ENCODE measurements at places on chromosomes 16 and 17. TPM values are rescaled to one million over a fixed set of nuclear protein-coding genes. Genes with fewer than 3 reads are reported as not detected.

DNA sequence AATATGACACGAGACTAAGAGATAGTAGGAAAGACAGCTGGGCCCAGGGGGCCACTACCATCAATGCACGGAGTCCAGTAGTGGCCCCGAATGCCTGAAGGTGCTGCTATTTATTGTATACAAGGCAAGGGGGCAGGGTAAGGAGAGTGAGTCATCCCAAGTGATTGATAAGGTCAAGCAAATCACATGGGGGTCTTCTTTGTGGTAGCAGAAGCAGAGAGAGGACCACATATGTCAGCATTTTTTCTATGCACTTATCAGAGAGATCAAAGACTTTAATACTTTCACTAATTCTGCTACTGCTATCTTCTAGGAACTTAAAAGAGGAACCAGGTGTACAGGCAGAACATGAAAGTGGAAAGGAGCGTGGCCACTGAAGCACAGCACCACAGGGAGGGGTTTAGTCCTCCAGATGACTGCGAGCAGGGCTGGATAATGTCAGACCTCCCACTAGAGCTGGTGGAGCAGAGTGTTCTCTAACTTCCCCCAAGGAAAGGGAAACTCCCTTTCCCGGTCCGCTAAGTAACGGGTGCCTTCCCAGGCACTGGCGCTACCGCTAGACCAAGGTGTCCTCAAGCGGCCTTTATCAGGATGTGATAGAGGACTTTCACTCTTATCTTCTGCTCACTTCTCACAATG, 26.4 kb upstream of the ARL4D start:
- DNase-seq: no peak

DNA sequence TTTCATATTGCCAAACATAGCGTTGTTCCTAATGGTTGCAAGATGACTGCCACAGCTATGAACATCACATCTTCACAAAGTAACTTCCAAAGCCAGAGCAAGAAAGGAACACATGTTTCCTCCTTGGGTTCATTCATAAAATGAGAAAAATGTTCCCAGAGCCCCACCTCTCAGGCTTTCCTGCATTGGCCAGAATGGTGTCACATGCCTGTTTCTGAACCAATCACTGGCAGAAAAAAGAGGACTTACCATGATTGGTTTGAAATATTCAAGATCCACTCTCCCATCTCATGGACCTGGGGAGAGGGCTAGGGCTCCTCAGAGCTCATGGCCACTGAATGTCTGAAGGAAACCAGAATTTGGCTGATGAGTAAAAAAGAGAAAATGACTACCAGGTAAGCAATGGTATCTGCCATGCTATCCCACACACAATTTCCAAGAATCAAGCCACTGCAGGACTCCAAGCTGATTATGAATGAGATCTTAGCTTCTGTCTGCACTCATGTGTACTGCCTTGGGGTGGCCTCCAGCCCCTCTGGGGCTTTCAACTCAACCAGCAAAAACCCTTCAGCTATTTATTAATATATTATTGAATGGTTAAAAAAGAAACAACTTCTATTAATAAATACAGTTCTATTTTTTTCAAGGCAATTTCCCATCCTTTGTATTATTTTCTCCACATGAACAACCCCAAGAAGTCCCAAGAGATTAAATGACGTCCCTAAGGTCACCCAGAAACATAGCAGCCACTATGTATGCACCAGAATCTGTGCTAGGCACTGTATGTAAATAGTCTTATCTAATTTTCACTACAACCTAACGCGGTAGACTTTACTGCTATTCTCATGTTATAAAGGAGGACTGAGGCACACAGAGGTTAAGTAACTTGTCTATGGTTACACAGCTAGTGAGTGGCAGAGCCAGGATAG, 61.4 kb upstream of the TMC5 start:
- DNase-seq: no peak

GRCh38 chr16:81731649-81732048, 47.4 kb upstream of the PLCG2 start:
- no peak for DNase-seq

GRCh38 chr17:58268326-58268725, 12.4 kb downstream of the MPO start:
- DNase-seq: no peak

DNA sequence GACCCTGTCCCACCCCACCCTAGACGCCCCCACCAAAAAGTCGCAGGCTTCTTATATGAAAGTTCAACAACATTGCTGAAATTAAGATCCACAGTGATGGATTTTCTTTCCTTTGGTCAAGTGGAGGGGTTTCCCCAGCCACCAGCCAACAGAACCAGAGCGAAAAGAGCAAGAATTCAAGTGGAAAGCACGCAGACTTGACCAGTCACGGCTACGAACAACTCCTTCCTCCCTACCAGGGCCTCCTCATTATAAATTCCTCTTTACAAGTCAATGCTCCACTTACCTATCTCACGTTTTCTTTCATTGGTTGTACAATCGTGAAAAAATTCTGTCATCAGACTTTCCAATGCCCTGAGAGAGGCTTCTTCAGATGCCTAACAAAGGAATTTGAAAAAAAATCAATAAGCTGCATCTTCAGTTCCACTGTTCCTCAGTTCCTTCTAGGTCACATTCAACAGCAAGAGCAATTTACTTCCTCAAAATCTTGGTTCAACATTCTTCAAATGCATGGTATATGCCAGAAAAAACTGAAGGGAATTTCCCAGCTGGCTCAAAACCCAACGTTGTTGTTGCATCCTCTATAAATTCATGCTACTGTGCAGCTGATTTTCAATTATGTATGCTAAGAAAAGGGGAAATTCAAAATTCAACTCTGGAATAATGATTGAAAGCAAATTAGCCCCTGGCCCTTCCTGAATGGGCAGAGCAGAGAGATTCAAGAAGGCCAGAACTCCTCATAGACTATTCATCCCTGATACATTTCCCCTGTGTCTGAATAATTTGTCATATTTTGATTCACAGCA, 30.9 kb downstream of the XPO6 start:
- DNase-seq: no peak

DNA sequence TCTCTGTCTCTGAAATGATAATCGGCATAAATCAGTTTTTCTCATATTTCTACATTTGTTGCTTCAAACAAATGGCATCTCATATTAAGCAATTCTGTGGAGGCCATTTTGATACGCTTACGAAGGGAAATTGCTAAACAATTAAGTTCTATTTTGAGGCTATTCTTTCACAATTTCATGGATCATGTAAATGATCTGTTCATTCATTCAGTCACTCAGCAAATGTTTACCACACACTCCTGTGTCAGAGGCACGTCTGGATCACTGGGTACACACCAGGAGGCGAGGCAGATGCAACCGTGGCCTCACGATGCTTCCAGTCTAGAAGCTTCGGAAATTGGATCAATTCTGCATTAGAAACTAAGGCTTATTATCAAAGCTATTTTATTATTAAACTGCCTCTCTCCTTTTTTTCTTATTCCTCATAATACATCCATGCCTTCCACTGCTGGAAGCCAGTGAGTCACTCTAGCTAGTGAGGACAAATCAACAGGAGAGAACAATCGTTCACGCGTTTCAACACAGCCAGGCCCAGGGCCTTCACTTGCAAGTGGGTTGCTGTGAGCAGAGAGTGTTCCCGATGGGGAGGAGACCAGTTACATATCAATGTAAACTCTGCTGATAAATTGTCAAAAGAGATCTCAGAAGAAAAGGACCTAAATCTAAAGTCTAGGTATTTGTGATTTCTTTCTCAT, 11.3 kb upstream of the SLC39A11 start:
- DNase-seq: no peak

- DNase-seq: no peak
Observed at GRCh38 chr17:2374549-2375285, 26.1 kb downstream of the MNT start.

DNA sequence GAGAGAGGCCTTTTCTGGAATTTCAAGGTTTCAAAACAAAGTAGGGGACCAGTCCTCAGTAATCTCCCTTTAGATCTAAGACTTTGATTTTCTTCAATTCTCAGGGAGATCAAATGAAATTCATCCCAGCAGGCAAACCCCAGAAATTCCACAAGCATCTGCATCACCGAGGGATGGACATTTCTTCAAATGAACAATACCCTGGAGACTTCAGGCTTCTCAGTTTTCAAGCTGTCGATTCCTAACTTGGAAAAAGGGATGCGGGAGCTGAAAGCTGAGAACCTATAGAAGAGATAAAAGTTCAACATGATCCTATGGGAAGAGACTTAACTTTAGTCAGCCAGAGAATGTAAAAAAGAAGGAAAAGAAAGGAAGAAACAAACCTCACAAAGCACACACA, 296.9 kb upstream of the CDH5 start:
- DNase-seq: no peak

- no peak for DNase-seq
Observed at GRCh38 chr17:43791589-43791988, 11.4 kb downstream of the CFAP97D1 start.

GRCh38 chr16:87056083-87056482, 261.1 kb downstream of the C16orf95 start:
- no peak for DNase-seq

DNA sequence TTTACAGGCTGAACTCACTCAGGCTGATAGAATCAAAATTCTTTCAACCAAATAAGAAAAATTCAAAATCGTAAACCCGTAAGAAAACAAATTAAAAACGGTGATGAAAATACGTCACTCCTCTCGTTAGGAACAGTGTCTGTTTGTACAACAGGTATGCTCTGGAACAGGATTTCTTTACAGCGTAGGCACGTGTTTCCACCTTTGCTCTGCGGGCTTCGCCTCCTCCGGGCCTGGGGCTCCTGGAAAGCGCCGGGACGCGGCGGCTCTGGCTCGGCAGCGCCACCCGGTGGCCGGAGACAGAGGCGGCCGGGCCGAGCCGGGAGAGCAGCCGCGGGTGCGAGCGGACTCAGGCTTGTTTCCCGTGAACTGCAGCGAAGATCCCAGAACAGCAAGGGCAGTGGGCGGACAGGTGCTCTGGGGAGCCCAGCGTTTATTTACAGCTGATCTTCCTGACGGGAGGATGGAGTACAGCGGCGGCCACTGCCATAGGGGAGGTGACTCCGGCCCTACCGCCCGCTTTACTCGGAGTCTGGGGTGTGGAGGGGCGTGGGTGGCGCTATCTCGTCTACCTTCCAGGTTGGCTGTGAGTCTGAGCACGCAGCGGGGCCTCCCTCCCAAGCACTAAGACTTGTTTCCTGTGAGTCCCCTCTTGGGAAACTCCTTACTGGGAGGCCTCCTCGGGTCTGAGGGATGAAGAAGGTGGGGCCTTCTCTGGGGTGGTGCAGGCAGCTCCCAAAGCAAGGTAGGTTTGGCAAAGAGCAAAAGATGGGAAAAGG, 40.5 kb upstream of the ATP2A3 start:
- DNase-seq: peak; percentile 75

GRCh38 chr17:49968405-49969133, 421 bp upstream of the DLX4 start:
- no peak for DNase-seq

GRCh38 chr17:63950940-63951907, 19.1 kb upstream of the CD79B start:
- DNase-seq: no peak

- no peak for DNase-seq
Observed at GRCh38 chr17:39229274-39229913, 3.6 kb upstream of the STAC2 start.

DNA sequence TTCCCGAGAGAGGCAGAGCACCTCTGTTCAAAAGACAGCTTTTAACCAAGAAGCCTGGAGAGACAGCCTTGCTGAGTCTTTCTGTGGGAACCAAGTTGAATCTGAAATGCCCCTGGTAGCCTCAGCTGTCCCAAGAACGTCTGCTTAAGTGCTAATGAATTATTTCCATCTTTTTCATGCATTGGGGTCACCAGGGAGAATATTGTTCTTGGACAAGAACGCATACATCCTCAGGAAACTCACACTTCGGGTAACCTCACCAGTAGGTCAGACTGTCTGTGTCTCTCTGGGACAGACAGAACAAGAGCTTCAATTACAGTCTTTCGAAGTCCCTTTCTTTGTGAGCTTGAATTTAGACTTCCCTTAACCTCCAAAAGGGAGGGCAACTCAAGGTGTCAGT, 134.6 kb upstream of the ADAMTS18 start:
- no peak for DNase-seq

GRCh38 chr17:50129353-50129727, 620 bp downstream of the SAMD14 start:
- DNase-seq: no peak

The CCR7 gene
- 0.20 TPM for polyA plus RNA-seq

The PRAC2 gene
- polyA plus RNA-seq: not detected

The C17orf50 gene
- not detected for polyA plus RNA-seq

The WNT9B gene
- 8.5 TPM for polyA plus RNA-seq

The GABARAPL2 gene
- 170 TPM for polyA plus RNA-seq

The PRSS22 gene
- 8.2 TPM for polyA plus RNA-seq
